ENCODE measurements at places on chromosomes 4 and X. TPM values are rescaled to one million over a fixed set of nuclear protein-coding genes. Genes with fewer than 3 reads are reported as not detected.

Gene PAGE1
- total RNA-seq: not detected

Gene KIAA1210
- total RNA-seq: not detected

Gene DACH2
- total RNA-seq: 2.7 TPM

Gene SMIM43
- not detected for total RNA-seq

Gene PPBP
- not detected for total RNA-seq

Gene HPGDS
- total RNA-seq: 0.21 TPM

Gene TLR10
- not detected for total RNA-seq

Gene ING2
- total RNA-seq: 12.0 TPM

Gene WAS
- 0.67 TPM for total RNA-seq

Gene HGFAC
- 0.03 TPM for total RNA-seq

Gene NAP1L2
- total RNA-seq: 12.2 TPM

Gene NEXMIF
- total RNA-seq: 0.70 TPM

Gene ARX
- not detected for total RNA-seq

Gene TRIM75
- not detected for total RNA-seq

Gene RAB33A
- total RNA-seq: not detected

Gene HHIP
- total RNA-seq: 0.52 TPM

Gene ETDA
- not detected for total RNA-seq

Gene CNGA1
- total RNA-seq: 0.18 TPM

Gene CT47B1
- total RNA-seq: not detected

Gene WDR17
- total RNA-seq: 1.0 TPM

Gene RRAGB
- 9.0 TPM for total RNA-seq

Gene SASH3
- not detected for total RNA-seq

Gene EXOC1L
- not detected for total RNA-seq

Gene CTAG2
- total RNA-seq: not detected

Gene XK
- 2.2 TPM for total RNA-seq

All from H7 (cell line).